Osteoblast (primary cell): ENCODE measurements at places on chromosomes 11 and 22.

- no peaks in the 10 kb centered on the region for H3K36me3 ChIP-seq
- no peak overlapping the region for H3K4me3 ChIP-seq
- H3K27ac ChIP-seq: no peak overlapping the region
- no peak for DNase-seq
- no peaks in the 10 kb centered on the region for H3K4me1 ChIP-seq
Measured at GRCh38 chr11:121767433-121767832, 314.7 kb upstream of the SORL1-AS1 start.

GRCh38 chr11:71370020-71370747 lies 78.0 kb downstream of the DHCR7 start:
- peaks cover 2% of the 10 kb centered on the region for H3K27me3 ChIP-seq
- H3K27ac ChIP-seq: no peak overlapping the region
- DNase-seq: peak; percentile 73
- H3K4me3 ChIP-seq: no peak overlapping the region
- H3K36me3 ChIP-seq: no peaks in the 10 kb centered on the region

DNA sequence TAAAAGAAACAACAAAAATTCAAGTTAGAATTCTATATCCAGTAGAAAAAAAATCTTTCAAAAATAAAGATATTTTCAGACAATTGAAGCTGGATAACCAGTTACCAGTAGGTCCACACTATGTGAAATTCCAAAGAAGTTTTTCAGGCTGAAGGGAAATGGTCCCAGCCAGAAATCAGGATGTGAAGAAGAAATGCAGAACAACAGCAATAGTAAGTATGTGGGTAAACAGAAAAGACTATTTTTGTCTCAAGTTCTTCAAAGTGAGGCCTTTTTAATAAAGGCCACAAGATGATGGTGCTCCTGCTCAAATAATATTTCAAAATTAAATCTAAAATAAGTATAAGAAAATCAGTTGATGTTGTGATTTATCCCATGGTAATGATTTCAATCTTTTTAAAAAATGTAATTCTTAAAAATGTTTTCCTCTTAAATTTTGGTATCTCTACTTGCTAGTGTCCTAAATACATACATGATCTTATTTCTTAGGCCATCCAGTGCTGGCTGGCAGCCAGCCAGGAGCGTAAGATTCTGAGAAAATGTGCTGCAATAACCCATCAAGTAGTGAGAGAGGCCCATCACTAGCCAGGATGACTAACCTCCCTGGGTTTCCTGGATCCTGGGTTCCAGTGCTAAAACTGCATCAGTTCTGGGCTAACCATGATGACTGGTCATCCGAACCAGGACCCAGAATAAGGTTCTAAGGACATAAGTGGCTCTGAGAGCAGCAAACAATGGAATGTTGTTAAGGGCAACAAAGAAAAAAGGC lies 15.6 kb upstream of the UCP3 start:
- H3K4me3 ChIP-seq: no peak overlapping the region
- peak overlapping the region; percentile 51 for H3K27ac ChIP-seq
- DNase-seq: no peak
- no peaks in the 10 kb centered on the region for H3K27me3 ChIP-seq

GRCh38 chr11:7581021-7581590 lies 67.3 kb downstream of the PPFIBP2 start:
- H3K27me3 ChIP-seq: peaks cover 4% of the 10 kb centered on the region
- DNase-seq: no peak
- no peaks in the 10 kb centered on the region for H3K36me3 ChIP-seq
- H3K4me3 ChIP-seq: no peak overlapping the region
- no peak overlapping the region for H3K27ac ChIP-seq

- no peaks in the 10 kb centered on the region for H3K36me3 ChIP-seq
- H3K4me1 ChIP-seq: no peaks in the 10 kb centered on the region
- H3K4me3 ChIP-seq: no peak overlapping the region
Measured at GRCh38 chr11:17568944-17569343, 21.9 kb downstream of the OTOG start.

DNA sequence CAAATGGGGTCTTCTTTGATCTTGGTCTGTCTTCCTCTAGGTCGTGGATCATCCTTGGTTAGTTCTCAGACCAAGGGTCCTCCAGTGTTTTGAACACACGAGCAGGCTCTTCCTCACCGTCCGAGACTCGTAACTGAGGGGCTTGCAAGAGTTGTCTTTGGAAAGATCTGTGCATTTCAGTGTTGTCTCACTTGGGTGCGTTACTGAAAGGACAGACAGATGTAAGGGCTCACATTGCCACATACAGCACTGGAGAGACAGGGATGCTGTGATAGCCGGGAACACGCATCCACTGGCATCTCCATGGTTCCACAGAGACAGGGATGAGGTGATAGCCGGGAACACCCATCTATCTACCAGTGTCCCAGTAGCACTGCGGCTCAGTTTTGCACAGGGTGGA lies 15.7 kb downstream of the GLB1L2 start:
- H3K27me3 ChIP-seq: no peaks in the 10 kb centered on the region
- H3K4me3 ChIP-seq: no peak overlapping the region
- no peaks in the 10 kb centered on the region for H3K36me3 ChIP-seq
- no peak overlapping the region for H3K27ac ChIP-seq
- H3K4me1 ChIP-seq: no peaks in the 10 kb centered on the region

DNA sequence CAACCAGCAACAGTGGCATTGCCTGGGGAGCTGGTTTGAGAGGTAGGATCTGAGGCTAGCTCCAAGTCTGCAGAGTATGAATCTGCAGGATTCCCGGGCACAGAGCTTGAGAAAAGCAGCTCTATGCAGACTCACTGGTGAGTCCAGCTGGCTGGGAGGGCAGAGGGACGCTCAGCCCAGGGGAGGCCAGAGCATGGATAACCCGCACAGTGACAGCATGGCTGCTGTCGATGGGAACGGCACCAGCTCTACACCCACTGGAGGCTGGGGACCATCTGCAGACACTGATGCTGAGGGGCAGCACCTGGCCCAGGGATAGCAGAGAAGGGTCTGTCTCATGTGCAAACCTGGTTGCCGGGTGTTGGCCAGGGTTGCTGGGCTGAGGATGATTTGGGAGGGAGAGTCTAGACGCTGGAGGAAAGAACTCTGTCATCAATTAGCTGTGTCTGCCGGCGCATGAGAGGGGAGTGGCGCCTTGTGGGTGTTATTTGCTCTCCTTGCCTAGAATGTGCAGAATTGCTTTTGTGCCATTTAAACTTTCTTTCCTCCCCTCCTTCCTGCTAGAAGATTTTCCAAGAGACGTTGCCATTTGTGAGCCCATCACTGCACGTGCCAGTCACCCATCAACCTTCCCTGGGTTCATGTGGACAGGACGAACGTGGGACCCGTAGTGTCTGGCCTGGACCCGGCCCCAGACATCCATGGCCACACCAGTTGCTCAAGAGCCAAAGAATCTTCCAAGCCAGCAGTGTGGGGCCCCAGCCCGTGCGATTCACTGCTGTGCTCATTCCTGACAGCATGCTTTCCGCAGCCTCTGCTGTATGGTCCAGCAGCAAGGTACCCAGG lies 19.1 kb upstream of the LINC01488 start:
- peaks cover 21% of the 10 kb centered on the region for H3K4me1 ChIP-seq
- no peaks in the 10 kb centered on the region for H3K27me3 ChIP-seq
- peak; percentile 66 for DNase-seq
- no peak overlapping the region for H3K4me3 ChIP-seq
- H3K27ac ChIP-seq: no peak overlapping the region

- no peaks in the 10 kb centered on the region for H3K27me3 ChIP-seq
- DNase-seq: peak; percentile 66
- H3K4me3 ChIP-seq: no peak overlapping the region
- H3K4me1 ChIP-seq: no peaks in the 10 kb centered on the region
- H3K27ac ChIP-seq: no peak overlapping the region
- no peaks in the 10 kb centered on the region for H3K36me3 ChIP-seq
Measured at GRCh38 chr22:47398491-47398890, 636.0 kb downstream of the TBC1D22A start.

DNA sequence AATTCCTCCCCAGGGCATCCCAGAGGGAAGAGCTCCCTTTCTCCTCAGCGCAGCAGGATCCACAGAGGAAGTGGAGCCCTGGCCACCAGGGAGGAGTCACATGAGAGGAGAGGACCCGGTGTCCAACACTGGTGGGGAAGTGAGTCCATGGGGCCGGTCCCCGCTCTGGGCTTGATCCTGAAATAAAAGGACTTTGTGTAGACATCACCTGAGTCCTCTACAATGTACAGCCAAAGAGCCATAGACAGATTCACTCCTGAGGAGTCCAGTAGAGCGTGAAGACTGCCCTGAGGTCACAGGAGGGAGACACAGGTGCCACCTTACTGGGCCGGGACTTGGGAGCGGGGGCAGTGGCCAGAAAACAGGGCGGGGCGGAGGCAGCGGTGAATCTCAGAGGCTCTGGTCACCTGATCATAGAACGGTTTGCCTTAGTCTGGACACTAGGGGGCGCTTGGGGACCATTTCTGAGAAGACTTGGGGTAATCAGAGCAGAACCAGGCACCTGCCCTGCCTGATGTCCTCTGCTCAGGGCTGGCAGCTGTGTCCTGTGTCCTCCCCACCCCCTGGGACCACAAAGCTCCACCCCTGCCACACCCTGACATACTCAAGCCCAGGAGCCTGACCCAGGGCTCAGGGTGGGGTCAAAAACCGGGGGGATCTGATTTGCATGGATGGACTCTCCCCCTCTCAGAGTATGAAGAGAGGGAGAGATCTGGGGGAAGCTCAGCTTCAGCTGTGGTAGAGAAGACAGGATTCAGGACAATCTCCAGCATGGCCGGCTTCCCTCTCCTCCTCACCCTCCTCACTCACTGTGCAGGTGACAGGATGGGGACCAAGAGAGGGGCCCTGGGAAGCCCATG lies 112.7 kb downstream of the VPREB1 start:
- H3K4me1 ChIP-seq: no peaks in the 10 kb centered on the region
- no peak overlapping the region for H3K27ac ChIP-seq
- H3K4me3 ChIP-seq: no peak overlapping the region

DNA sequence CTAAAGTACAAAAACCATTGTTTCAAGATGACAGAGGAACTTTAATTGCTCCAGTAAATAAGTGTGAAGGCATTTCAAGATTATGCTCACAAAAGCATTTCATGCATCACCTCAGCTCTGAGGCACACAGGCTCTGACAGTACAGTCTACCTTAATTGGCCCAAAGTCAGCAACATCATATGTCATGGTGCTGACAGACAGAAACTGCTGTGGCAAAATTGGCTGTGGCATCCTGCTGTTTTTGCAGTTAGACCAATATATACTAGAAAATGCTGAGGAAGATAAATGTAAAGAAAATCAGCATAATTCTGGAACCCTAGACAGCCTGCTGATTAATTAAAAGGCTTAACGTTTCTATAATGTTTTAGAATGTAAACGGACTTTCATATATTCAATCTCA lies 34.9 kb upstream of the PPP2R1B start:
- DNase-seq: no peak
- peaks cover 3% of the 10 kb centered on the region for H3K4me1 ChIP-seq
- H3K4me3 ChIP-seq: no peak overlapping the region
- H3K27ac ChIP-seq: no peak overlapping the region
- H3K36me3 ChIP-seq: no peaks in the 10 kb centered on the region

DNA sequence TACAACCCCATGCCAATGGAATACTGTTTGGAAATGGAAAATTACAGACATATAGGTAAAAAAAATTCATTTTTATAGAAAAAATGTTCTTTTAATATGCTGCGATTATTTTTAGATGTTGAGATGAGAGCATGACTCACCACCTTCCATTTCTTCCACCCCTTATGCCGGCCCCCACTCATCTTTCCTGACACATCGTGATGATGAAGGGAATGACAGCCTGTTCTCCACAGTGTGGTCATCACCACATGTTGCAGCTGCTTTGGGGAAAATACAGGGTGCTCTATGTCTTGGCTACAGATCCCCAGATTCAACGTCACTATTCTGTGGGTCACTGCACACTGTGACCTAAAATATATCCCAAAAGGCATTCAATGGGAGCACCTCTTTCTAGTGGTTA lies 916.2 kb downstream of the METTL15 start:
- no peak for DNase-seq
- no peaks in the 10 kb centered on the region for H3K27me3 ChIP-seq
- H3K4me1 ChIP-seq: peaks cover 16% of the 10 kb centered on the region
- H3K27ac ChIP-seq: peak overlapping the region; percentile 53
- no peaks in the 10 kb centered on the region for H3K36me3 ChIP-seq

DNA sequence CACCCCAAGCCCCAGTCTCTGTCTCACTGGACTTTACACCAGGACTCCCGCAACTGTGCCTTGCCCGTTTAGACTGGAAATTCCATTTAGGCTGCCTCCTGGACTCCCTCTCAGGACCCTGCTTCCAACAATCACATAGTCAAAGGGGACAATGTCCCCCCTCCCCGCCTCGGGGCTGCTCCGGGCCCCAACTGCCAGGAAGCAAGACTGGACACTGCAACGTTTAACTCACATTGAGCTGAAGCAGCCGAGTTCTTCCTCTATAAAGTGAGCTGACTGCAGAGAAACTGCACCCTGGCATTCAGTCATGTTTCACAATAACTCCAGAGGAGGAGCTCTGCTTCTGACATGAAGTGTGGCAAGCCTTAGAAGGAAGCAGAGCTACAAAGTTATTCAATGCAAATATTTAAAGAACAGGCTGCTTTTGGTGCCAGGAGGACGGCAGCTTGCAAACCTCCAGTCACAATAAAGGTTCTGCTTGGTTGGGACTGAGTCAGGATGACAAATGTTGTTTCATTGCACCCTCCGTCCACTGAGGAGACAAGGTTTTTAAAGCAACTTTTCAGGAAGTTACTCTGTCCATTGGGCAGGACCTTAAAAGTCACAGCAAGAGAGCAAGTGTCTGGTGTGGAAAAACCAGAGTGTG lies 19.9 kb downstream of the PACSIN2 start:
- H3K27me3 ChIP-seq: no peaks in the 10 kb centered on the region
- peaks cover 71% of the 10 kb centered on the region for H3K4me1 ChIP-seq
- H3K27ac ChIP-seq: peak overlapping the region; percentile 85
- peak overlapping the region; percentile 63 for H3K4me3 ChIP-seq
- peak; percentile 95 for DNase-seq

DNA sequence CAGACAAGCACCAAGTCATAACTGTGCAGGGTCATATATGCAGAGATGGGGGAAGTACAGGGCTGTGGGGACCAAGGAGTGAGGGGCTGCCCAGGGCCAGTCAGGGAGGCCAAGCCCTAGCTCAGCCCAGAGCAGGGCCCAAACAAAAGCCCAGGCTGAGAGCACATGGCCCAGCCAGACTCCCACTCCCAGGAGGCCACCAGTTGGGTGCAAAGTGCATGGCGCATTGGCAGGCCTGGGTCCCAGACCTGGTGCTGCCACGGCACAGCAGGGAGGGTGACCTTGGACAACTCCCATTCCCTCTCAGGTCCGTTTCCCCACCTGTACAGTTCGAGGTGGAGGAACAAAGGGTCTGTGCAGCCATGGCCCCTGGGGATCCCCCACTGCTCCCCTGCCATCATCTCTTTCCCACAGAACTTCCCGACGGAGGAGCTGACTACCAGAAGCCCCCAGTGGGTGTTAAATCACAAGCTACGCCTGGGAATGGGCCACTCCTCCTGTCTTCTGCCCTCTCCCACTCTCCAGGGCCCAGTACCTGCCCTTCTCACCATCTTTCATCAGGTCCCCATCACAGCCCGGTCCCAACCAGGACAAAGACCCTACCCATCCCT lies 608 bp downstream of the NIPSNAP1 start:
- H3K27me3 ChIP-seq: no peaks in the 10 kb centered on the region
- no peak overlapping the region for H3K27ac ChIP-seq
- H3K4me1 ChIP-seq: peaks cover 8% of the 10 kb centered on the region
- no peak for DNase-seq
- peak overlapping the region; percentile 93 for H3K4me3 ChIP-seq
- no peaks in the 10 kb centered on the region for H3K36me3 ChIP-seq
